ENCODE measurements at places on chromosomes 3 and 15.

DNA sequence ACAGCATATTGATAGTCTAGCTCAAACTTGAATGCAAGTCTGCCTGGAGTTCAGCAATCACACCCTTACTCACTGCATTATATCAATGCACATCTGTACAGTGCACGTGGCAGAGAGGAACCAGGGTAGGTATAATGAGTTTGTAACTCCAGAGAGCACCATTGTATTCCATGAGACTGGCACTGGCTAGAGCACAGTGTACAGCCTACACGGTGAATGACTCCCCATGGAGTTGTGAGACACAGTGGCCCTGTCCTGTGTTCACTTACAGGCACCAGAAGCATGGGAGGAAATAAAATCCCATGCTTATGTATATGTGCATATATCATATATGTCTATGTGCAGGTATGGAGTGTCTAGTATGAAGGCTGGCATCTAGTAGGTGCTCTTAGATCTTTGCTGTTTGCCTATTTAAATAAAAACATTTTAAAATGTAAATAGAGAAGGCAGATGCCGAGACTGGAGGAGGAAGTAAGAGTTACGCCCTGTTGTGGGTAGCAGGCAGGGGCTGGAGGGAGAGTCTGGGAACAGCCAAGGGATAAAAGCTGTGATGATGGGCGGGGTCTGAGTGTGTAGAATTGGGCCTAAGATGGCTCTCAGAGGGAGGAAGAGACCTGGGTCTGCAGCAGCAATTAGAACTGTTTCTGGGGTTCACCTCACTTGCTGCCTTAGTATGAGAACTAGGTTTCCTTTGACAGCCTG lies 360.7 kb upstream of the ICE2 start:
- no peak for DNase-seq

- peak; percentile 31 for DNase-seq
These were observed 28.3 kb downstream of the IDH3A start for GRCh38 chr15:78177447-78177873.

GRCh38 chr3:197363553-197364409 lies 65.4 kb upstream of the DLG1 start:
- no peak for DNase-seq

GRCh38 chr3:53376679-53377078 lies 29.3 kb upstream of the DCP1A start:
- no peak for DNase-seq

DNA sequence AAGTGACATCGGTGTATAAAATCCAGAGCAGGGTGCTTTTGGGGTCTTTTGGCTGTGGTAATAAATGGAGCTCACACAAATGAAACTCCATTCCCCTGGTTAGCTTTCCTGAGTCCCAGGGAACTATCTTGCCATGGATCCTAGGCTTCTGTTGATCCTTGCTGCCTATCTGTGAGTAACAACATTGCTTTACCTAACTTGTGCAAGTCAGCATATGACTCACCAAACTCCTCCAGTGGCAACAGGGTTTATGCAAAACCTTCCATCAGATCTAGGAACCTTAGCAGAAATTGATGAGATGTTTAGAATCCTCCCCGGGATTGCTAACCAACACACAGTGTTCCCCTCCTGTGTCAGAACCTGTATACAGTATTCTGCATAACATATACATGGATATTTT lies 105.4 kb downstream of the SCAPER start:
- DNase-seq: no peak

DNA sequence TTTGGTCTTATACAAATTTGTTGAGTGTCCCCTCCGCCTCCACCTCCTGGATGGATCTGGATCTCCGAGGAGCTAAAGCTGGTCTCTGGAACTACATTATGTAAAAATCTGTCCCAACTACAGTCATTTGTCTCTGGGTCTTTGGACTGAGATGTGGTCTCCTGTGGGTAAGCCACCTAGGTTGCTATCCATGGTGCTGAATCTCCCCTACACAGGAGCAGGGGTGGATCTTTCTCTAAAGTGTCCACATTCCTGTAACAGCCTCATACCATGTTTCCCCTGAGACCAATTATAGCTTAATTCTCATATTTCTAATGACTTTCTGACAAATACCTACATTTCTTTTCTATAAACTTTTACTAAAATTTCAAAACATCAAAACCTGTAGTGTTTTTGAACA lies 625.8 kb downstream of the TAFA4 start:
- DNase-seq: no peak

Measured in activated naive CD4-positive, alpha-beta T cell treated with Interleukin-2 at 50 U/mL for 16 hours (primary cell).